Right renal cortex interstitium (tissue), 3 donors: ENCODE measurements at places on chromosomes 2 and 18.

GRCh38 chr2:27085673-27086089, 891 bp upstream of the KHK start:
- no peak for DNase-seq

DNA sequence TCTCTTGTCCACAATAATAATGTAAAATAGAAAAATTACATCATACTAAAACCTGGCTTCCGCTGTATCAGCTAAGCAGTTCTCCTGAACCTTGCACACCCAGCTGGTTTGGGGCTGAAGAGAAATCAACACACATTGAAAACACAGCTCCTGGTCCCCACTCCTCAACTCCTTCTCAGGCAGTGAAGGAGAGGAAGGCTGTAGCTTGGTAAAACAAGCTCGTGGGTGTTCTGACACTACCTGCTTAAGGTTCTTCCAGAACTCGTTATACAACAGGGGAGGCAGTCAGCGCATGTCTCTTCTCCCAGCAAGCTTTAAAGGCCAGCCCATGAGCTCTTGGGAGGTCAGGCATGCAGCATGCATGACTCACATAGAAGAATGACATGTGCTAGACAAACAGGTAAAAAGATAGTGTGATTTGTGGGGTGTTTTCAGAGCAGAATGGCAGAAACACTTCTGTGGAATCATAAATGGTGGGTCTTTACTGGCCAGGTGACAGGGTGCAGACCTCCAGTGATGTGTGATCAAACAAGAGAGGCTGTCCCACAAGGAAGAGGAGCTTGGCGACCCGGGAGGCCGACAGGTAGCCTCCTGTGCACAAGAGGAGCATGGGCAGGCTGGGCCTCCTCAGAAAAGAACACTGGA, 69.1 kb downstream of the UXS1 start:
- no peak for DNase-seq

DNA sequence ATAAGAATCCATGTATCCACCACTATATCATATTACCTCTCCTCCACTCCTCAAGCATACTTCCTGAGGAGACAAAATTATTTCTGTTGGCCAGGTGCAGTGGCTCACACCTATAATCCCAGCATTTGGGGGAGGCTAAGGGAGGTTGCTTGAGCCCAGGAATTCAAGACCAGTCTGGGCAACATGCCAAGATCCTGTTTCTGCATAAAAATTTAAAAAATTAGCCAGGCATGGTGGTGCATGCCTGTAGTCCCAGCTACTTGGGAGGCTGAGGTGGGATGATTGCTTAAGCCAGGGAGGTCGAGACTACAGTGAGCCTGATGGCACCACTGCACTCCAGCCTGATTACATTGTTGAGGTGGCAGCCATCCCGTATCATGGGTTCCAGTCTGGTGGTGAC, 9.2 kb downstream of the INHA start:
- no peak for DNase-seq

DNA sequence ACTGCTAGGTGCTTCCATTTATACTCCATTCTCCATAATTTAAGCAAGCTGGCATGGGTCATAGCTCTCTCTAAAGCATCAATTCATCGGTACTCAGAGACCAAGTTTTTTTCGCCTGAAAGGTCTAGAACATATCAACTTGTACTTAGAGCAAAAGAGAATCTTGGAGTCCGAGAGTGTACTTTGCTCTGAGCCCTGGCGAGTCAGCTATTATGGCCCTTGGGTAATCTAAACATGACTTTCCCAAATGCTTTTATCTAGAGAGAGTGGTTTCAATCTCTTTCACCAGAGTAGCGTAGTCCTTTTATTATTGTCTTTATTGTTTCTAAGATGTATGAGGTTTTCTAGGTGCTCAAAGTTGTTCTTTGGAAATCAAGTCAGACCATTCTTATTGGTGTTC, 34.4 kb downstream of the MAIP1 start:
- no peak for DNase-seq

- no peak for DNase-seq
Measured at GRCh38 chr2:201532686-201533304, 81.3 kb downstream of the STRADB start.

GRCh38 chr2:43810452-43810851, 28.2 kb downstream of the ABCG5 start:
- no peak for DNase-seq

- no peak for DNase-seq
Measured at GRCh38 chr2:169363560-169364150, 1.3 kb upstream of the LRP2 start.
